Peyer's patch (tissue), 4 donors: ENCODE measurements at places on chromosomes 7 and 10. TPM values are rescaled to one million over a fixed set of nuclear protein-coding genes. Genes with fewer than 3 reads are reported as not detected.

PLPP4 gene
- total RNA-seq: 1.3 TPM

RAMP3 gene
- 89.1 TPM for total RNA-seq

NXPH1 gene
- not detected for total RNA-seq

NME8 gene
- not detected for total RNA-seq

CYP2C9 gene
- 214 TPM for total RNA-seq

BTBD16 gene
- total RNA-seq: not detected

RPA3 gene
- total RNA-seq: 11.3 TPM

H2BK1 gene
- not detected for total RNA-seq

TBXAS1 gene
- total RNA-seq: 11.2 TPM

CCL24 gene
- total RNA-seq: 13.1 TPM

SLC18A2 gene
- total RNA-seq: 0.83 TPM

HKDC1 gene
- total RNA-seq: 53.6 TPM

TFPI2 gene
- total RNA-seq: 1.4 TPM

AGR2 gene
- total RNA-seq: 223 TPM

SCART1 gene
- 14.6 TPM for total RNA-seq

TMEM184A gene
- 41.3 TPM for total RNA-seq

SUPV3L1 gene
- 50.3 TPM for total RNA-seq

HOXA10 gene
- total RNA-seq: 22.4 TPM

PRKG1 gene
- total RNA-seq: 31.1 TPM

ASZ1 gene
- total RNA-seq: not detected

GPR141 gene
- total RNA-seq: not detected
